ENCODE measurements at places on chromosomes 13 and 19.
A peak's percentile ranks its signal among the peaks of the same experiment; 100 is the strongest.

DNA sequence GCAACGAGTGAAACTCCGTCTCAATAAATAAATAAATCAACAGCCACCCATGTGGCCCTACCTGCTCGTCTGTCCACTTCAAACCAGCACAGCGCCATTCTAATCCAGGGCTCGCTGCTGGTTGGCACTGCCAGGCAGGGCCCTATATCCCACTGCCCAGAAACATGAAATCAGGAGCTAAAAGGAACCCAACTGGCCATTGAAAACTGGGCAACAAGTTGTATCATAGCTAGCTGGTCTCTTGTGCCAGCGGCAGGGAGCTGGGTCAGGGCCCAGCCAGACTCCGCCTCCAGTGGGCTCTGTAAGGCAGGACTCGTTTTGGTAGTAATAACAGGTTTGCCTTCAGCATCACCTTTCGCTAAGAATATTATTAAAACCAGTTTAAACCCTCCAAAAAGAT, 39.3 kb downstream of the GGACT start:
- no peak for DNase-seq

- no peak for DNase-seq
Measured at GRCh38 chr13:110557082-110557481, 4.4 kb downstream of the RAB20 start.

DNA sequence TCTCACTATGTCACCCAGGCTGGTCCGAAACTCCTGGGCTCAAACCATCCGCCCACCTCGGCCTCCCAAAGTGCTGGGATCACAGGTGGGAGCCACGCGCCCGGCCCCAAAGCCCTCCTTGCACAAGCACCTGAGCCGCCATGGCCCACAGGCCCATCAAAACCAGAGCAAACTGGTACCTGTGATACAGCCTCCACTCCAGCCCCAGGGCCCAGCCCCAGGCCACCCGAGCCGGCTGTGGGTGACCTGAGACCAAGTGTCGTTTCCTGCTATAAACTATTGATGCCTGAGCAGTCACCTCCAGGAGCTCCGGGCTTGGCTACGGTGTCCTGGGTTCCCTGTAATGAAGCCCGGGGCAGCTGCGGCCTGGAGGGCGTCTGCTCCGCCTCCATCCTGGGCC, 9.7 kb upstream of the PTBP1 start:
- no peak for DNase-seq

- DNase-seq: no peak
Measured at GRCh38 chr13:113489171-113489548, 1.4 kb downstream of the DCUN1D2 start.

- no peak for DNase-seq
Measured at GRCh38 chr19:44939668-44940067, 2.4 kb upstream of the APOC4 start.

DNA sequence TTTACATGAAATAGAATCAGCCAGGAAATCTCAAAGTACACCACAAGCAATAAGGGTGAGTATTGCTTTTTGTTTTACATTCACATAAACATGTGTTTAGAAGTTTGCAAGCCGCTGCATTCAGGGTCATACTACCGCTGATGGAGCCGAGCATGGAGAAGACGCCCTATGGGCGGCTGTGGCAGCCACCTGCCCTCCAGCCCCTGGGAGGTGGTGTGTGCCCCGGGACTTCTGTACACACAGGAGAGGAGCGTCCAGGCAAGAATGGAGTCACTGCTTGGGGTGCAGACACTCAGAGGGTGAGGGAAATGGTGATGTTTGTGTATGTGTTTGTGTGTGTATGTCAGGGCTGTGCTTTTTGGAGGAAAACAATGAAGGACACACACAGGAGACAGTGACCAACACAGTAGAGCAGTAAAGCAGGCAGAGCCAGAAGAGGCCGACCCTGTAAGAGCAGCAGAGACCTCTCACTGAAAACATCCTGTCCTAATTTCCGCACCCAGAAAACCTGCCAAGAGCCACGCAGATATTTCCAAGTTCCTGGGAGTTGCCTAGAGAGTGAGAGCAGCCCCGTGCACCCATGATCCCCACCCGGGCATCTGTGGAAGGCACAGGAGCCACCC, 108.1 kb upstream of the GJB6 start:
- DNase-seq: no peak

- DNase-seq: peak; percentile 35
Measured at GRCh38 chr13:113216254-113217048, 7.0 kb downstream of the CUL4A start.

DNA sequence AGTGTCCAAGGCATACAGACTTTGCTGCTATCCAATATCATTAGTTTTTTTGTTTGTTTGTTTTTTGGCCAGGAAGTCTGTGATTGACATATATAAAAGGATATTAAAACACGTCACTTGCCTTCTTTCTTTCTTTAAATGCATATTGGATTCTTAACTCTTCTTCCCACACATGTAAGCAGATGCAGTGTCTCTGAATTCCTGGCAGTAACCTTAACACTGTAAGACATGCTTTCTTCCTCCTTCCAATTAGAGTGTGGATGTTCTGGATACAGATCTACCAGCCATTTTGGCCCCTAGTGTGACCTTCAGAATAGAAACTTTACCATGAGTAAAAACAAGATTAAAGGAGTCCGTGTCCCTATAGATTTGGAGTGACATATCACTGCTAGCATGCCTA, 967.4 kb upstream of the PRR20A start:
- DNase-seq: no peak

GRCh38 chr19:7251494-7251893, 42.7 kb downstream of the INSR start:
- no peak for DNase-seq

GRCh38 chr19:48493718-48494401, 17.8 kb downstream of the LMTK3 start:
- no peak for DNase-seq

Measured in A549 (cell line).